ENCODE measurements at places on chromosomes 6 and 20. TPM values are rescaled to one million over a fixed set of nuclear protein-coding genes. Genes with fewer than 3 reads are reported as not detected.

The FAM162B gene
- not detected for total RNA-seq

The POM121L2 gene
- total RNA-seq, result not detected

The PGC gene
- total RNA-seq, result 0.60 TPM

GRCh38 chr6:162493917-162494316 is 233.6 kb downstream of the PRKN start:
- H3K4me3 ChIP-seq, result no peak overlapping the region
- no peaks in the 10 kb centered on the region for H3K36me3 ChIP-seq
- H3K27me3 ChIP-seq, result no peaks in the 10 kb centered on the region
- no peak overlapping the region for H3K27ac ChIP-seq

GRCh38 chr20:1373614-1374013 is 19.2 kb downstream of the FKBP1A start:
- H3K27ac ChIP-seq, result peak overlapping the region; percentile 27
- no peak for DNase-seq
- H3K4me3 ChIP-seq, result no peak overlapping the region
- H3K4me1 ChIP-seq, result peaks cover 77% of the 10 kb centered on the region
- H3K36me3 ChIP-seq, result peaks cover 47% of the 10 kb centered on the region

DNA sequence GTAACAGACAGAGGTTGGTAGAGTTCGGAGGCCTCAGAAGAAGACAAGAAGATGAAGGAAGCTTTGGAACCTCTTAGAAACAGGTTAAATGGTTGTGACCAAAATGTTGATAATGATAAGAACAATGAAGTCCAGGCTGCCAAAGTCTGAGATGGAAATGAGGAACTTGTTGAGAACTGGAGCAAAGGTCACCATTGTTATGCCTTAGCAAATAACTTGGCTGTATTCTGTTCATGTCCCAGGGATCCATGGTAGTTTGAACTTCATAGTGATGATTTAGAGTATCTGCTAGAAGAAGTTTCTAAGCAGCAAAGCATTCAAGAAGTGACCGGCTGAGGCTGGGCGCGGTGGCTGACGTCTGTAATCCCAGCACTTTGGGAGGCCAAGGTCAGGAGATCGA is 11.1 kb upstream of the LSM14B start:
- DNase-seq, result no peak
- peaks cover 5% of the 10 kb centered on the region for H3K36me3 ChIP-seq
- H3K4me3 ChIP-seq, result no peak overlapping the region
- H3K4me1 ChIP-seq, result no peaks in the 10 kb centered on the region
- H3K27ac ChIP-seq, result no peak overlapping the region

DNA sequence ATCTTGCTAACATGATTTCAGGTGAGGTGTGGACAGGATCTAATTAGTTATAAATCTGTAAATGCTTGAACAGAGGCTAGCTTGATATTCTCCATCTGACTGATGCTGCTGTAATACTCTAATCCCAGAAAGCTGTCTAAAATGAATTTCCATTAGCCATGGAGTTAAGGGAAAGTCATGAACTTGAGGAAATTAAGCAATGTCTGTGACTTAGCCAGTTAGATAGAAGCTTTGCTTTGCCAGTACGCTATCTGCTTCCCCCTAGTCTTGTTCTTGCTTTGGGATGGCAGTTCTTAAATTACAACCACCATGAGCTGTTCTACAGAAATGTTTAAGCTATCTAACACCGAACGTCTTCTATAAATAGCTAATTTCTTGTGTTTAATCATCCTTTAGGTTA is 195.7 kb downstream of the PRL start:
- DNase-seq, result no peak
- H3K4me3 ChIP-seq, result no peak overlapping the region
- no peaks in the 10 kb centered on the region for H3K4me1 ChIP-seq
- no peaks in the 10 kb centered on the region for H3K27me3 ChIP-seq
- no peak overlapping the region for H3K27ac ChIP-seq

GRCh38 chr6:38933426-38933825 is 115.2 kb upstream of the GLP1R start:
- no peak for DNase-seq
- no peaks in the 10 kb centered on the region for H3K36me3 ChIP-seq
- H3K27ac ChIP-seq, result no peak overlapping the region
- no peaks in the 10 kb centered on the region for H3K4me1 ChIP-seq
- no peak overlapping the region for H3K4me3 ChIP-seq

DNA sequence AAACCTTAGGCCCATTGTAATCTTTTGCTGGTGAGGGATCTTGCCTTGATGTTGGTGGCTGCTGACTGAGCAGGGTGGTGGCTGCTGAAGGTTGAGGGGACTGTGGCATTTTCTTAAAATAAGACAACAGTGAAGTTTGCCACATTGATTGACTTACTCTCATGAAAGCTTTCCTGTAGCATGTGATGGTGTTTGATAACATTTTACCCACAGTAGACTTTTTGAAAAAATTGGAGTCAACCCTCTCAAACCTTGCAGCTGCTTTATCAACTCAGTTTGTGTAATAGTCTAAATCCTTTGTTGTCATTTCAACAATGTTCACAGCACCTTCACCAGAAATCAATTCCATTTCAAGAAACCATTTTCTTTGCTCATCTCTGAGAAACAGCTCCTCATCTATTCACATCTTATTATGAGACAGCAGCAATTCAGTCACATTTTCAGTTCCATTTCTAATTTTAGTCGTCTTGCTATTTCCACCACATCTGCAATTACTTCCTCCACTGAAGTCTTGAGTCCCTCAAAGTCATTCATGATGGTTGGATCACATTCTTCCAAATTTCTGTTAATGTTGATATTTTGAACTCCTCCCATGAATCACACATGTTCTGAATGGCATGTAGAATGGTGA is 37.2 kb downstream of the CST9L start:
- H3K4me1 ChIP-seq, result no peaks in the 10 kb centered on the region
- no peaks in the 10 kb centered on the region for H3K36me3 ChIP-seq

The PGM3 gene
- 25.4 TPM for total RNA-seq
